ENCODE measurements at places on chromosomes 2 and 18.

- no peak for DNase-seq
Observed at GRCh38 chr2:46674488-46674887, 195.1 kb downstream of the TMEM247 start.

GRCh38 chr2:109384308-109385271 is 229.2 kb downstream of the SEPTIN10 start:
- no peak for DNase-seq

DNA sequence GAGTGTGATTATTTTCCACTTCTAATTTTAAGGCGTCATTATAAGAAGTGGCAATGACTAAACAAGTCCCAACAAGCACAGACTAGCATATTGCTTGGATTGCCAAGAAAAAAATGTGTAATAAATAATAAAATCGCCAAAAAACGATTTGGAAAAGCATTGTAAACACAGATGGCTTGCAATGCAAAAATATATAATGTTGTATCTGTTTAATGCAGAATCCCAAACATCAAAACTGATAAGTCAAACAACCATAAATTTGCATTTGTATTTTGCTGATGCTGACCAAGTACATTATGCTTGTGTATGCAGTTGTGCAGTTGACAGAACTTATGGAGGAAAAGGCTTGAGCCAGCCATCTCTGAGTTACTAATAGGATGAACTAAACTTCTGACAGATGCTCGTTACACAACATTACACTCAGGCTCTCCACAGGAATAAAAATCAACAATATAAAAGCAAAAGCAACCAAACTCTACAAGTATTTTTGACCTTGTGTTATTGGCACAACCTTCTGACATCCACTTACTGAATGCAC is 68.1 kb downstream of the DNER start:
- no peak for DNase-seq

GRCh38 chr2:219112651-219113338 is 47.8 kb downstream of the NHEJ1 start:
- no peak for DNase-seq

DNA sequence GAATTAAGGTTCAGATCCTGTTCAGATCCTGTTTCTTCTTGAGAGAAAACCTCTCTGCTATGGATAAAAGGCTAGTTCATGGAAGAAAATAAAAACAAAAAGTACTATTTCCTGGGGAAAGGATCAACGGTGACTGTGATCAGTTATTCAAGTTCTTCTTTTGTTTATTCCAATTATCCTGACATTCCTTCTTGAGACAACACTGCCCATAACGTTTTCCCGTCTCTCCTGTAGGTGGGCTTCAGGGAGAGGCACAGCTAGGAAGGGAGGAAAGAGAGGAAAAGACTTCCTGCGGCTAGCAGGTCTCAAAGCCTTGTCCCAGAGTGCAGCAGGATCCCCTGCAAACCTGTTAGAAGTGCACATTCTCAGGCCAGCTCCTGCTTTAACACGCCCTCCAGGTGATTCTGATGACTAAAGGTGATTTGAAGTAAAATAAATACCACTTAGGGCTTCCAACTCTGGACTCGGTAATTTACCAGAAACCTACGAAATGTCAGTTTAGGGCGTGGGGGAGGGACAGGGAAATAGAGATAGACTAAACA is 4.5 kb upstream of the FHL2 start:
- DNase-seq: no peak

DNA sequence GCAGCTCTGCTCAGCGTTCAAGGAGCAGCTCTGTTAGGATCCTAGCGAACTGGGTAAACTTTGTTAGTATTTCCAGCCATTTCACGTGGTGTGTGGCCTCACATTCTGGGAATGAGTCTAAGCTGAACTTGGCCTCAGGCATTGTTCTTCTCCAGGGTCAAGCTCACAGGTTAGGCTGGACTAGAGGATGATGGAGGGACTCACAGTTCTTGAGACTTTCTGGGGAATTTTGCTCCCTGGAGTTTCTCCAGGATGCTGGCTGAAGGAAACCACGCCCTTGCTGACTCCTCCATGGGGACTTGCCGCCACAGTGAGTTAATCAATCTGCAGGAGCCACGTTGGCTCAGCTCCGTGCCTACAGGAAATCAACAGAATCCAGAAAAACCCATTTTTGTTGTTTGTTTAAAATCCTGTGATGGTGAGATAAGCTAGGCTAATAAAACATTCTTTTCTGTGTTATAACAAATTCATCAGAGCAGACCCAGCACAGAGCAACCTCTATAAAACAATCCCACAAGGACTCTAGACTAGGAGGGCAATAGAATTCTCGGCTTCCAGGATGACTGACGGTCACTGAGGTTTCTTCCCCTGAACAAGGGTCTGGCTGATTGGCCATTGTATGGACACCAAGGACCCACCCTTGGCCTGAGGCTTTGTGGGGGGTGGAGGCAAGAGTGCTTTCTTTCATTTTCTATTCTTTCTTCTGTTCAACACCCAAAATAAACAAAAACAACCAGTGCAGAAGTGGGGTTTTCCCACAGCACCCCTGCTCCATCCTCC is 12.6 kb downstream of the CNDP1 start:
- no peak for DNase-seq

DNA sequence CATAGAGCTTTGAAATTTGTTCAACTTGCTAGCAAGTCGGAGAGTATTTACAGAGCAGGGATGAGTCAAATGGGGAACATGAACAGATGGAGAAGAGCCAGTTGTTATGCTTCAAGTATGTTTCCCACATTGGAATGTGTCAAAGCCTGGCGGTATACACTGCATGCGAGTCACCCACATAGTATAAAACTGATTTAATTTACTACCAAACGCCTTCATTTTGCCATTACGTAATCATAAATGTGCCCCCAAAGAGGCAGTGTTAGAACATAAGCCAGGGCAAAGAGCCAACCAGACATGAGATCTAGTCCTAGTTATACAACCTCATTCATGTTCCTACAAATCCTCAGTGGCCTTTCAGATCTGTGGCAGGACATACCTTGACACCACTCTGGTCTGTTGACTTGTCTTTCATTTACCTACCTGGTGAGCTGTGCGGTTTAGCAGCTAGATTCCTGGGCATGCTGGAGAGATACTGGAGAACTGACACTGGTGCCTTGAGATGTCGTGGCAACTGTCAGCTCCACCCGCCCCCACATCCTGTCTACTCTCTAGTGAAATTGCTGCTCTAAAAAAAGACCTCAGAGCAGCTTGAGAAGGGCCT is 21.7 kb upstream of the NRP2 start:
- no peak for DNase-seq

DNA sequence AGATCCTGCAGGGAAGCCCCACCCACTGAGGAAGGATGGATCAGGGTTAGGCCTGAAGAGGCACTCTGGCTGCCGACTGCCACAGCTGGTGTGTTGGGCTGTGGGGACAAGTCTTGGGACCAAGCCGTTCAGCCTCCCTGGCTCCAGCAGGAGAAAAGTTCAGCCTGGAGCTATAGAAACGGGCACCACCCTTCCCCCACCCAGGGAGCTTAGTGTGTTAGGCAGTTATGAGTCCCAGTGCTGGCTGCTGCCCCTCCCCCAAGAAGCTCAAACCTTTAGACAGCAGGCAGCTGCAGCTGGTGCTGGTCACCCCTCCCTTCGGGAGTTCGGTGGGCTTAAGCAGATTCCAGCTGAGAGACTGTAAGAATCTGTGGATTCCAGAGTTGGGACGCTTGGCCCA is 447.1 kb upstream of the HS6ST1 start:
- DNase-seq: no peak

- DNase-seq: no peak
Observed at GRCh38 chr2:235034265-235035118, 82.7 kb downstream of the SH3BP4 start.

DNA sequence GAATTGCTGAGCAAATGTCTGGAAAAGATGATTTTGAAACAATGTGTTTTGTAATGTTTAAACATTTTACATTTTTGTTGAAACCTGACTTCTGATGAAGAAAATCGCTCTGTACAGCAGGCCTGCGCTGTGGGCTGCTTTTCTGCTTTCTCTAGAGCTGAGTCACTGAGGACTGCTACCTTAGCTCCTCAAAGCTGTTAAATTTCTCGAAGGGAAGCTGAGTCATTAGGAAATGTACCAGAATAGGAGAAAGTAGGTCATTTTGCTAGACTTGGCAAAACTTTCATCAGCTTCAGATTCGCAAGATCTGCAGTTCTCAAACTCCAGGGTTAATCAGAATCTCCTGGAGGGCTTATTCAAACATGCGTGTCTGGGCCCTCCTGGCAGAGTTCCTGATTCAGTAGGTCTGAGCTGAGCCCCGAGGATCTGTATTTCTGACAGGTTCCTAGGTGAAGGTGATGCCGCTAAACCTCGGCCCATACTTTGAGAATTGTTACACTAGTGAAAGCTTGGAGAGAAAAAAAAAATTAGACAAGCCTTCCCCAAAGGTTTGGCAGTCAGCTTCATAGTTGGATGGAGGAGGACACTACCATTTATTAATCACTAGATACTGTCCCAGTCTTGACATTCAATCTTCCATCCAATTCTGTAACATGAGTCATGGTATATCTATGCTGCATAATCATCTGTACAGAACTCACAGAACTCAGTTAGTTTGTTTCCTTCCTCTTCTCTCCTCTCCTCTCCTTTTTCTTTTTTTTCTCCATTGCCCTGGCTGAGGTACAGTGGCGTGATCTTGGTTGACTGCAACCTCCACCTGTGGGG is 297.6 kb downstream of the PARD3B start:
- no peak for DNase-seq

DNA sequence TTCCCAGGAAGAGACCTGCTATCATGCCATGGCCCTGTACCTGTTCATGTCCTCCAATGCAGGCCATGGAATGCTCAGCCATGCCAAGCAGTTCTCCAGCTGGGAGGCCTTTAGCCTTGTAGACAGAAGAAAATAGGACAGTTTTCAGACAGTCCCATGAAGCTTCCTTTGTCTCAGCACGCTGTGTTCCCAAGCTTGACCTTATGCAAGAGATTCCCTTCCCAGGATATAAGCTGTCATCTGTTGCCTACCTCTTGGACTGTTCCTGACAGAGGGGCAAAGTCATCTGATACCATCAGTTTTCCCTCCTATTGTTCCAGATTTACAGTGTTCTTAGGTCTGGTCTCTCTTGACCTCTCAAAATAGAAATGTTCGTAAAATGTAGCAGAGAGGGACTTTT is 96.6 kb upstream of the EML6 start:
- DNase-seq: no peak

DNA sequence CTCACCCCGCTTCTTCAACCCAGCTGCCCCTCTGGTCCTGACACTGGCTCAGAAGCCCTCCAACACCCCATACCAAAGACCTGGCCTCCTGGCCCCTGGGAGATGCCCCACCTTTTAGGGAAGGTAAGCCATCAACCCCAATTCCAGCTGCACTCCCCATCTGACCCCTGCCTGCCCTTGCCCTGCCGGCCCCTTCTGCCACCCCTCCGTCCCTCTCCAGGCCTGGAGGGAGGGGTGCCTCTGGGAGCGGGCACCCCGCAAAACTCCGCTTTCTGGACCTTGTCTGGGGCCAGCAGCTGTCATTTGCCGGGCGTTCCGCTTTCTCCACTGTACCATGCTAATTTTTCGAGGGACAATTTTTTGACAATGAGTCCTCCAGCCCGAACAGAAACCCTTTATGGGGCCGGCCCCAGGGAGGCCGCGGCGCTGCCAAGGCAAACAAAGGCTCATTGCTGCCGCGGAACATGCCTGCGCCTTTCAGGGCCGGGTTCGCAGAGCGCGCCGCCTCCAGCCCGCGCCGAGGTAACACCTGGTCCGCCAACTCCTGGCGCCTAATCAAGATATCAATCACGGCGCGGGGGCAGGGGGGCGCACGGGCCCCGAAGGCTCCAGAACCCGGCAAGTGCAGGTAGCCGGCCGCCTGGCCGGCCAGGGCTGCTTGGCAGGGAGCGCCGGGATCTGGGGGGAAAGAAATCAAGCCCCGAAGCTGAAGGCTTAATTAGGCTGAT is 96.0 kb downstream of the INHBB start:
- DNase-seq: no peak

DNA sequence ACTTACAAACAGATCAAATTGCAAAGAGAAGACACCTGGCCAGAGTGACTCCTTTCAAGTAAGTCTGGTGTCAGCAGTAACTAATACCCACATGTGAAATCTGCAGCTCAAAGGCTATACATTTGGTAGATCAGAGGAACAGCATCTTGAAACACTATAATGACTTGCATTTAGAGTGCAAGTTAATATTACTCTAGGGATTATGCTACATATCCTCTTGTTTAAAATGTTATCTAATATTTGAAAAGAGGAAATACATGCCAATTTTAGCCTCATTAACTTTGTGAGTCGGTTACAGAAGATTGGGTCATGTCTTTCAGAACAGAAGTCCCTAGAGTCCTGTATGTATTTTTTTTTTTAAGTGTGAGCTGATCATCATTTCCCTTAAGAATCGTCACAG is 15.2 kb downstream of the LANCL1 start:
- no peak for DNase-seq

DNA sequence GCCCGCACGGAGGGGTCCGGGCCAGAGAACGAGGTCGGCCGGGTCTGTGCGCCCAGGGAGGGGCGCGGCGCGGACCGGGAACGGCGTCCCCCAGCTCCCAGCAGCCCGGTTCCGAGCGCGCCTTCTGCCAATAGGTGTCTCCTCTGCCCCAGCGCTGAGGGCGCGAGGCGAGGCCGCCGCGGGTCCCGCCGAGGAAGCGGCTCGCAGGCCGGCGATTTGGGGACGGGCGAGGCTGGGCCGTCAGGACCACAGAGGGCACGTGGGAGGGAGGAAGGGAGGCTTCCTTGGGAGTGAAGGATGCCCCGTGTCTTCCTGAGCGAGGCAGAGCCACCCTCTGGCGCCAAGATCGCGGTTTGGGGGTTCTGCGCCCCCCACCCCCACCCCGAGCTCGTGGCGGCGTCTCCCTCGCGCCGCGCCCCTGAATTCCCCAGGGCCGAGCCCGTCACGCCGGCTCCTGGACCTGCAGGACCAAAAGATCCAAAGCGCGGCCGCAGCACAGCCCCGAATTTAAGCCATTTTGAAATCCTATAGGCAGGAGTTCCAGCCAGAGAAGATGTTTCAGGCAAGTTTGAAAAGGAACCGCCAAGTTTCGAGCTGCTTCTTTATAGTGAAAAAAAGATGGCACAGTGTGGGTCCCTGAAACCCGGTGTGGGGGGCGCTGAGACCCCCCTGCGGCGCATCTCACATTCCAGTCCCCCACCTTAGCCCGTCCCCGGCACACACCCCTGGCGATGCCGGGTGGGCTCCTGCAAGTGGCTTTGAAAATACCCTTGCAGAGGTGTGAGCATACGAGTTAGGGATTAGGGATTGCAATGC is 909 bp downstream of the NFATC1 start:
- DNase-seq: no peak

GRCh38 chr18:53698907-53699306 is 525.6 kb downstream of the MBD2 start:
- no peak for DNase-seq
